Parietal lobe (tissue), 2 donors: ENCODE measurements at places on chromosomes 7 and 10. TPM values are rescaled to one million over a fixed set of nuclear protein-coding genes. Genes with fewer than 3 reads are reported as not detected.

PRSS37 gene
- not detected for total RNA-seq

SUN1 gene
- total RNA-seq: 335 TPM

HOXA4 gene
- not detected for total RNA-seq

ASZ1 gene
- total RNA-seq: not detected

BTAF1 gene
- 114 TPM for total RNA-seq

HOXA7 gene
- not detected for total RNA-seq

GAD2 gene
- 27.2 TPM for total RNA-seq

PPP3CB gene
- total RNA-seq: 148 TPM

MAP3K8 gene
- 6.3 TPM for total RNA-seq

FAM237B gene
- not detected for total RNA-seq

NRCAM gene
- total RNA-seq: 170 TPM

NFE2L3 gene
- total RNA-seq: 13.5 TPM

LRRC17 gene
- 11.3 TPM for total RNA-seq

HYAL4 gene
- total RNA-seq: not detected

LBX1 gene
- not detected for total RNA-seq

METTL2B gene
- total RNA-seq: 36.9 TPM

LRMDA gene
- total RNA-seq: 0.94 TPM

ITPRIP gene
- total RNA-seq: 3.8 TPM

COBL gene
- 8.1 TPM for total RNA-seq

PRPS1L1 gene
- total RNA-seq: not detected

CUZD1 gene
- total RNA-seq: 2.8 TPM

GSTO2 gene
- total RNA-seq: 4.4 TPM

UPK3BL2 gene
- total RNA-seq: 10.3 TPM

NYAP1 gene
- 38.5 TPM for total RNA-seq

MYOF gene
- 2.5 TPM for total RNA-seq

ADAM8 gene
- 2.8 TPM for total RNA-seq

GHRHR gene
- total RNA-seq: not detected

CNNM2 gene
- total RNA-seq: 17.2 TPM

KIF5B gene
- 126 TPM for total RNA-seq

CLDN12 gene
- 54.5 TPM for total RNA-seq

GFRA1 gene
- 6.3 TPM for total RNA-seq

PDE6C gene
- total RNA-seq: not detected

SFMBT2 gene
- 12.5 TPM for total RNA-seq

RAB11FIP2 gene
- 67.3 TPM for total RNA-seq

CRTAC1 gene
- 5.0 TPM for total RNA-seq
